ENCODE measurements at places on chromosomes 12 and 14.
A peak's percentile ranks its signal among the peaks of the same experiment; 100 is the strongest.

DNA sequence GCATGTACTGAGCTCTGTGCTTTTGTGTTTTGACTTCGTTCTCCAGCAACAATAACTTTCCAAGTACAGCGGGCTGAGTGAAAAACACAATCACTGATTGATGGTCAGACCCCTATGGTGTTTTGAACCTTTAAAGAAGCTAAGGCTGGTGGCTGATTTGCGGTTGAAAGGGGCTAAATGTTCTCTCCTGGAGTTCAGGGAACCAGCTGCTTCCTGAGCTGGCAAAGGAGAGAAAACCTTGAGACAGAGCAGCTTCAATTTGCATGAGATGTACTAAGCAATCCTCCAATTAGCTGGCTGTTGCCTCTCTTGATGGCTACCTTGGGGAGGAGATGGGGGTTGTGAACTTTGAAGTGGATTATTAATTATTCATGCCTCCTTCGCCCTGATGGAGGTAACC, 546.7 kb upstream of the SEL1L start:
- DNase-seq: no peak

DNA sequence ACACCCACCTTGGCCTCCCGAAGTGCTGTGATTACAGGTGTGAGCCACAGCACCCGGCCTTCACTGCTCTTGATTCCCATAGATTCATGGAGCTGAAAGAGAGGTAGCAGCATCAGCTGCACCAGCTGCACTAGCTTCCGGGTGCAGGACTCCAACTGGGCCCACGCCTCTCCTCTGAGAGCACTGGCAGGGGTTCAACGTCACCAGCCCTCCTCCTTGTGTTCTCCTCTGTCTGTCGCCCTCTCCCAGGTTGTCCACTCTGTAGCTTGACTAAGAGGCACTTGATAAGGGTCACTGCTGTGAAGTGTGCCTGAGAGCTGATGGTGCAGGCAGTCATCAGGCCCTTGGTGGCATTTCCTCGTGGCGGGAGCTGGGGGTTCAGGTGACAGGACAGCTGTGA, 28.3 kb downstream of the MLXIP start:
- no peak for DNase-seq

GRCh38 chr12:44403185-44403584, 472.9 kb downstream of the NELL2 start:
- DNase-seq: no peak

DNA sequence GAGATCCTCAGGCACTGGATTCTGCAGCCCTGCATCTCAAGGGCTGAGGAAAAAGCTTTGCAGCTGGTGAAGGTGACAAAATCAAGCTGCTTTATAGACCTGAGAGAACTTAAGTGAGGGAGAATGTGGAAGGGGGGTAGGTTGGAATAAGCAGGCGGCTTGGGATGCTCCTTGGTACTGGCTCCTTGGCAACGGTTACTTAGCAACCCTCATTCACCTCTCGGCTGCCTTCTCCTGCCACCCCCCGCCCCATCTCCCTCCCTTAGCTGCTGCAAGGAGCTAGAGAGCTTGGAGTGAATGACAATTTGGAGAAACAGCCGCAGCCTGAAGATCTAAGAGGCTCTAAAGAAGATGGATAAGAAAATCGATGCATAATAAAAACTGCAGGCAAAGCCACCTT, 44.1 kb upstream of the CISTR start:
- no peak for DNase-seq

DNA sequence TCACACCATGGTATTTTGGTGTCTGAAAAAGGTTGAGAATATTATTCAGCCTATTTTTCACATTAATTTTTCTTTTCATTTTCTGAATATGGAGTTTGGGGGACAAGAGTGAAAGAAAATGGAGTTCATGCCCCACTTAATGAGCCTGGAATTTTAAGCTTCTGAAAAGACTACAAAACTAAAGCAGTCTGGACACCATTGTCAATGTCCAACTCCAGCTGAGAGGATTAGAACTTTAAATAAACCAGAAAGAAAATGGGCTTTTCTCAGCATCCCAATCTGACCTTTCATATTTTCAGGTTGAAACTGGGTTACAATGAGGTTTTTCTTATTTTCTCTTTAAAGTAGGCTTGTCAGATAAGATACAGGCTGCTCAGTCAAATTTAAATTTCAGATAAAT, 207.7 kb downstream of the SLC6A15 start:
- DNase-seq: no peak

- no peak for DNase-seq
Observed at GRCh38 chr12:12023456-12023855, 47.3 kb upstream of the BCL2L14 start.

- no peak for DNase-seq
Observed at GRCh38 chr12:127041985-127042625, 1224.9 kb upstream of the TMEM132C start.

DNA sequence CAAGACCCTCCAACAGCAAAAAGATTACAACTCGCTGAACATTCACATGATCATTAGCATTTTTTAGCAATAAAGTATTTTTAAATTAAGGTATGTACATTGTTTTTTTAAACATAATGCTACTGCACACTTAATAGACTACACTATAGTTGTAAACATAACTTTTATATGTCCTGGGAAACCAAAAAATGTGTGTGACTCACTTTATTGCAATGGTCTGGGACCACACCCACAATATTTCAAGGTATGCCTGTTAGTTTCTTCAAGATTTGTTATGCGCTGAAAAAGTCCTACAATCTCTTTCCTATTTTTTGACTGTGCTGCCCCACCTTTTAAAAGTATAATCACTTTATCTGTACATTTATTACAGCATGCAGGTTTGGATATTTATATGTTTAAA, 30.4 kb upstream of the PCNX4 start:
- no peak for DNase-seq

DNA sequence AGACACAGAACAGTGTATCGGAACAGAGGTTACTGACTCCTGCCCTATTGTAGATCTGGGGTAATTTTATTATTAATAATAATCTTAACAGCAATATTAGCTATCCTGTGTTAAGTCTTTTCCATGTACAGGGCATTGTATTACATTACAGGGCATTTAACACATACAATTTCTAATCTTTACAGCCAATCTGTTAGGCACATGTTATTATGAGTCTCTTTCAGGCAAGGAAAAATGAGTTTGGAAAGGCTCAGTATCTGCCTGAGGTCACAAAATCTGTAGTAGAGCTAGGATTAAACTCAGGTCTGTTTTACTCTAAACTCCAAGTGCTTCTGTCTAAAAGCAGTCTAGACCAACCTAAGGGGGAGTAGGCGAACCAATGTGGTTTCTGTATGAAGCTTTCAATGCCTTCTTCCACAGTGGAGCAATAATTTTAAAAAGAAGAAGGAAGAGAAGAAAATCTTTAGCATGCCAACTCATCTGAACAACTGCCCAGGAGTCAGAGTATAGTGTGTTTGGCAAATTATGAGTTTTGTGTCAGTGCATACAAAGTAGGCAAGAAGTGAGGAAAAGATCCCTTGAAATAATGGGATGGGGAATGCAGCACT, 192.6 kb downstream of the CHST11 start:
- DNase-seq: no peak

- no peak for DNase-seq
Observed at GRCh38 chr12:2638273-2639019, 156.3 kb upstream of the FKBP4 start.

GRCh38 chr14:49497725-49498348, 88.3 kb downstream of the RPS29 start:
- peak; percentile 10 for DNase-seq

- no peak for DNase-seq
Observed at GRCh38 chr12:67764946-67765619, 116.5 kb downstream of the DYRK2 start.

- no peak for DNase-seq
Observed at GRCh38 chr12:68206446-68206845, 19.2 kb downstream of the IL26 start.

DNA sequence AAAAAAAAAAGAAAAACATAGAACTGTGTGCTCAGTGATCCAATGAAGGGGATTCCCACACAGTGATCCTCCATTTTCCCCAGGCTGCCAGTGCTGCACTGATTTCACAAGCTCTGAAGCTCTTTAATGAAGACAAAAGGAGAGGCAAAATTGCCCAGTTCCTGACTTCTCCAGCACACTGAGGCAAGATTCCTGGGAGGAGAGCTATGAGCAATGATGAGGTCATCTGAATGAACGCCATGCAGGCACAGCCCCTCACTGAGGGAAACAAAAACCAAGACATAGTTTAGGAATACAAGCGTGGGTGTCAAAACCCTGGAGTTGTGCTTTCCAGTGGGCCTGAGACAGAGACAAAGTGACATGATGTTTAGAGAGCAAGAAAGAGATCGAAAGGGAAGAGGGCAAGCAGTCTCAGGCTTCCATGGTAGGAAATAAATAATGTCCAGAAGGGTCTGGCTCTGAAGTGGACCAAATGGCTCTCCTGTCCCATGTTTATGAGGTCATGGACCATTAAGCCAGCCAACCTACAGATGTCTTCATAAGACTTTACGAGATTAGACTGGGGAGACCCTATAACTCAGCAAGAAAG, 40.9 kb upstream of the SMUG1 start:
- no peak for DNase-seq

GRCh38 chr12:25864306-25865276, 93.9 kb upstream of the RASSF8 start:
- no peak for DNase-seq
